Glutamatergic neuron (in vitro differentiated cells): ENCODE measurements at places on chromosomes 3 and 15. TPM values are rescaled to one million over a fixed set of nuclear protein-coding genes. Genes with fewer than 3 reads are reported as not detected.

CHD2 gene
- 201 TPM for total RNA-seq

GATM gene
- 51.2 TPM for total RNA-seq

SEMA6D gene
- 255 TPM for total RNA-seq

LYZL4 gene
- total RNA-seq = not detected
